ENCODE measurements at places on chromosomes 2 and 18. TPM values are rescaled to one million over a fixed set of nuclear protein-coding genes. Genes with fewer than 3 reads are reported as not detected.

Gene SLC9A4
- 0.07 TPM for total RNA-seq

Gene MPPE1
- total RNA-seq, result 60.7 TPM

Gene PAX8
- 0.69 TPM for total RNA-seq

Gene DYNC1I2
- total RNA-seq, result 49.5 TPM

Gene IGFBP5
- total RNA-seq, result not detected

Gene RSAD2
- total RNA-seq, result 101 TPM

Gene PDCD1
- 4.9 TPM for total RNA-seq

Gene SLC19A3
- not detected for total RNA-seq

Gene NYAP2
- not detected for total RNA-seq

Gene PTPN2
- total RNA-seq, result 69.7 TPM

Gene UGT1A5
- total RNA-seq, result not detected

Gene SATB2
- 0.07 TPM for total RNA-seq

Gene PARD6G
- 0.15 TPM for total RNA-seq

Gene VIT
- total RNA-seq, result not detected

Gene ANKRD30B
- not detected for total RNA-seq

Gene ZSWIM2
- total RNA-seq, result not detected

Gene NT5DC4
- not detected for total RNA-seq

Gene SETBP1
- total RNA-seq, result 3.7 TPM

Gene ALLC
- total RNA-seq, result not detected

Gene CIB4
- not detected for total RNA-seq

Gene MTCL1
- total RNA-seq, result 1.7 TPM
